ENCODE measurements at places on chromosomes 6 and 20.

GRCh38 chr6:66538551-66539135 lies 831.6 kb upstream of the EYS start:
- DNase-seq = no peak

DNA sequence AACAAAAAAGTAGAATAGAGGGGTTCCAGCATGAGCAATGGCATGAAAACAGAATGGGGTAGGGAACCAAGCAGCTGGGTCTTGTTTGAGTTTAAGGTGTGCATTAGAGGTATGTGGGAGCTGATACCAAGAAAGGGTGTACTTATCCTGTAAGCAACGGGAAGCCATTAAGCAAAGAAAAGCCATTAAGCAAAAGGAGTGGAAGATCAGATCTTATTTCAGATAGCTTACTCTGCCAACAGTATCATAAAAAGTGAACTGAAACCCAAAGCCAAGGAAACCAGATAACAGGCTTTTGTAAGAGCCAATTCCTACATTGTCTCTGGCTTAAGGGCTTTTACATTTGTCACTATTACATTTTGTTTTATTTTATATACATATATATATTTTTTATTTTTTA lies 21.3 kb upstream of the BEND6 start:
- peak; percentile 43 for DNase-seq

- DNase-seq = no peak
Measured at GRCh38 chr20:9374480-9374879, 139.9 kb upstream of the LAMP5 start.

DNA sequence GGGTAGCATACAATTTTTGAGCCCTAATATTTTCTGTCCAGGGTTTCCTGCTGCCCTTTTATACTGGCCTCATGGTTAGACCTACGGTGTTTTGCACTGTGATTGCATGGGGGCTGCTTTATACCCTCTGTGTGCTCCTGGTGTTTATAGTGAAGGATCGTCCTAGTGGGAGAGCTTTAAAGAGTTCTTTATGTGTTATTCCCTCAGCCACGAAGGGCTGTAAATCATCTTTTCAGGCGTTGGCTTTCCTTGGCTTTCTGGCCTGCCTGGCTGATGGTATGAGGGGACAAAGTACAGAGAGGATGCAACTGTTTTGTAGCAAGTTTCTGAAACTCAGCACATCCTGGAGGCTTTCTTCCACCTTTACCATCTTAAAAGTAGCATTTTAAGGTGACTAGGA lies 464.3 kb downstream of the EPM2A start:
- no peak for DNase-seq

- no peak for DNase-seq
Measured at GRCh38 chr20:19083136-19083621, 129.3 kb upstream of the SLC24A3 start.

DNA sequence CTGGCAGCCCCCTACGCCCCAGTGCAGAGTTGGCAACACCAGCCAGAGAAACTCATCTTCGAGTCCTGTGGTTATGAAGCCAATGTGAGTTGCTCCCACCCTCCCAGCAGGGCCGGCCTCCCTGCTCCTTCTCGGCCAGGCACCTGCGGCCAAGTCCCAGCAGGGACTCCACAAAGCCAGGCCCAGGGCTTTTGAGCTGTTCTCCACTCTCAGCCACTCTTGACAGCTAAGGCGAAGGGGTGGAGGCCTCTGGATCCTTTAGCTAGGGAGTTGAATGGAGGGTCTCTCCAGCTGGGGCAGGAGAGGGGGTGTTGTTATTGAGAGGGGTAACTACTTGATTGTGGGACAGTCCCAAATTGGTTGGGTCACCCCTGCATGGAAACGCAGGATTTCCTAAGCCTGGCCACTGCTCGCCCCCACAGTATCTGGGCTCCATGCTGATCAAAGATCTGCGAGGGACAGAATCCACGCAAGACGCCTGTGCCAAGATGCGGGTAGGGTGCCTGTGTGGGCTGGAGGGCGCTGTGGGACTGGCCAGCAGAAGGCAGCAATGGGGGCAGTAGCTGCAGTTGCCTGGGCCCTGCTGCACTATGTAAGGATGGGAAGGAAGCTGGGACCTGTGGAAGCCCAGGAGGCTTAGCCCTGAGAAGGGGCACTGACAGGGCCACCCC lies 58.3 kb downstream of the TCP11 start:
- DNase-seq = no peak

- DNase-seq = no peak
Measured at GRCh38 chr6:161422710-161423680, 149.1 kb upstream of the AGPAT4 start.

- peak; percentile 90 for DNase-seq
Measured at GRCh38 chr6:28349892-28350737, at the start of gene ZKSCAN3. TSS of gene ZKSCAN3 (plus strand) at chr6:28349947. CDS start at chr6:28359587, 9,640 bp downstream.

DNA sequence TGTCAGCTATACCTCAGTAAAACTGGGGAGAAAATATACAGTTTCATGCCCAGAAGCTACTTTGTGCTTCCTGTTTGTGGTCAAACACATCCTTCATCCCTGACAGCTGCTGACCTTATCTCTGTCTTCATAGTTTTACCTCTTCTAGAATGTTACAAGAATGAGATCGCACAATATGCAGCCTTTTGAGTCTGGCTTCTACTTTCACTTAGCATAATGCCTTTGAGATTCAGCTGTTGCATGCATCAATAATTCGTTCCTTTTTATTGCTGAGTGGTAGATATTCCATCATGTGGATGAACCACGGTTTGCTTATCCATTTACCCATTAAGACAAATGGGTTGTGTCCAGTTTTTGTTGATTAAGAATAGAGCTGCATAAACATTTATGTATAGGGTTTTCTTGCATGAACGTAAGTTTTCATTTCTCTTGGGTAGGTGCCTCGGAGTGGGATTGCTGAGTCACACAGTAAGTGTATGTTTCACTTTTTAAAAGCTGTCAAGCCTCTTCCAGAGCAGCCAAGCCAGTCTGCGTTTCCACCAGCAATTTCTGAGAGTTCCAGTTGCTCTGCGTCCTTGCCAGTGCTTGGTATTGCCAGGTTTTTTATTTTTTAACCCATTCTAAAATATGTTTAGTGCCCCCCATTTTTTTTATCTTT lies 86.6 kb upstream of the PAX1 start:
- DNase-seq = no peak

GRCh38 chr20:63102721-63103375 lies 96.1 kb upstream of the BHLHE23 start:
- DNase-seq = peak; percentile 28

GRCh38 chr20:24421071-24421470 lies 48.4 kb upstream of the SYNDIG1 start:
- DNase-seq = no peak

DNA sequence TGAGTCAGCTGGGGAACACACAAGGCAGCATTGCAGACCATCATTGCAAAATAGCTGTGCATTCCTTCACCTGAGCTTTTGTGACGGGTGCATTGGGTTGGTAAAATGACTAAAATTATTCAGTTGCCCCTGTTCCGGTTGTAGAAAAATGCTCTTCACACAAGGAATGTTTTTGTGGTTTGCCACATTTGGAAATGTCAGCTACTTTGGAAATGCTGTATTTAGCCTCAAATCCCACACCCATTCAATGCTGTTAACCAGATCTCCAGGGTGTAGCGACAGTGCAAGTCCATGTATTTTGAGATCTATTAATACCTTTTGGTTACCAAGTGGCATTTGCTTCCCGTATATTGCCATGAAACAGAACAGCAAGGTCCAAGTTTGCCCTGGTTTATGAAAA lies 201.2 kb downstream of the FOXA2 start:
- DNase-seq = no peak

- no peak for DNase-seq
Measured at GRCh38 chr6:14211562-14211942, 94.0 kb downstream of the CD83 start.

DNA sequence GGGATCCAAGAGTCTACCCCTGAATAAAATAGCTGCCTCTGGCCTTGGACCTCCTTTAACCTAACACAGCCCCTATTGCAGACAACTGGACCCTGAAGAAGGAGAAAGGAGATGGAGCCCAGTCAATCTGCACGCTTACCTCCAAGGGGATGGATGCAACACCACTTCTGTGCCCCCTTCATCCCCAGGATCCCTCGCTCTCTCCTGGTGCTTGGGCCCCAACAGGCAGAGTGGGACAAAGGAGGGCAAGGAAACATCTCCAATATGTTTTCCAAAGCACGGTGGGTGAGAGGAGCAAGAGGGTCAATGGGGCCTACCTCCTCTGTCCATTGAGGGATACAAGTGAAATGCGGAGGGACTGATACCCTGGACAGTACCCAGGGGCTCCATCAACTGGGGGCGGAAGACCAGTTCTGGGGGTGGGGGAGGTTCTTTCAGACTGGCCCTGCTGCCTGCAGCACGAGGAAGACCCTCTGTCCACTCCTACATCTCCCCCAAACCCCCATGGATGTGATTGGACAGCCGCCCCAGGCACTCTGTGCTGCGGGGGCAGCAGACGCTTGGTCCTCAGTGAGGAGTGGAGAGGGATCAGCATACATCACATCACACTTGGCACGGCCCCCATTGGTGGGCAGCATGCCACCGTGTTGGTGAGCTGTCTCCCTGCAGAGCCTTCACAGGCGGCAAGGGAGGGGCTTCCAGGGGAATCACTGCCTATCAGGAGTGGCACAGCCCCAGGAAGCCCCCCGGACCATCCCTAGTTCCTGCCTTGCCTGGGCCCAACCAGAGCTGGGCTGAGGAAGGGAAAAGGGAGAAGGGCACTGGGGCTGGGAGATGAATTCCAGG lies 70.6 kb downstream of the MRPL14 start:
- DNase-seq = no peak

- no peak for DNase-seq
Measured at GRCh38 chr6:17493286-17493685, 99.9 kb downstream of the CAP2 start.
